ENCODE measurements at places on chromosomes 2 and 18. TPM values are rescaled to one million over a fixed set of nuclear protein-coding genes. Genes with fewer than 3 reads are reported as not detected.

DNA sequence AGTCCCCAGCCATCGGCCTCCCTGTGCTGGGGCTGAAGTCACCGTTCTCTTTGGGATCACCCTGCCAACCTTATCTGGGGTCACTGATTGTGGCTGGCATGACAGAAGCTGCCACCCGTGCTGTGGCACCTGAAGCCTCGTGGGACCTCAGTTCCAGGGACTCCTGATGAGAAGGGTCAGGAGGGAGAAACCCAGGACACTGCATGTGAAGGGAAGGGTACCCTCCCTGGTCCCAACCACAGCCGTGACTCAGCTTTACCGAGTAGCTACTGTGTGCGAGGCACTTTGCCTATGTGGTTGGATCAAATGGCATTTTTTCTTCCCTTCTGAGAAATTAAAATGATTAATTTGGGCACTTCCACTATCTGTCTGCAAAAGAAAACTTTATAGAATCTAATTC, 64.4 kb downstream of the SP110 start:
- no peak for DNase-seq

DNA sequence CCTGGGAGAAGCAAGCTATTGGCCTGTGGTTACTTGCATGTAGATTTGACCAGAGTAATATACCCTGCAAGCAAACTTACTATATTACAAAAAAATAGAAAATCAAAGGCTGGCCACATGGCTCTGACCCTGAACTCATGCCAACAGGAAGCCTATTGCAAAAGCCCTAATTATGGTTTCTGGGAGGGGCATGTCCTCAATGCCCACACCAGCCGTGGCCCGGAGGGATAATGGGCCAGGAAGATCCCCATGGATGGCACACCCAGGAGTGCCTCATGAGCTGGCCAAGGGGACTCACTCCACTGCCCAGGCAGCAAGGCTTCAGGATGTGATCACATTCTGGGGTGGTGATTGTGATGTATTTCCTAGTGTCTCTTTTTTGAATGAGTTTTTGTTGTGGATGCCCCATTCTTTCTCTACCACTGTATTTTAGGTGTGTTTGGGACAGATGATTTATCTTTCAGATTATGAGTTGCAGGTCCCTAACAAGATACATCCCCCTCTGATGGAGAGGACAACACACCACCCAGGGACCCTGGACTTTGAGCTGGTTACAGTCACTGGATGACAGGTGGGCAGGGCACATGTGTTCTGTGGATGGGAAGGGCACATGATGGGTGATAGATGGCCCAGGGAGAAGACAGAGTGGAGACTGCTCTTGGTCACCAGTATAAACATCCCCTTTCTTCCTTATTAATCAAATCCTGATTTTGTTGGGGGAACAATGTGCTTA, 18.7 kb upstream of the TFCP2L1 start:
- no peak for DNase-seq

DNA sequence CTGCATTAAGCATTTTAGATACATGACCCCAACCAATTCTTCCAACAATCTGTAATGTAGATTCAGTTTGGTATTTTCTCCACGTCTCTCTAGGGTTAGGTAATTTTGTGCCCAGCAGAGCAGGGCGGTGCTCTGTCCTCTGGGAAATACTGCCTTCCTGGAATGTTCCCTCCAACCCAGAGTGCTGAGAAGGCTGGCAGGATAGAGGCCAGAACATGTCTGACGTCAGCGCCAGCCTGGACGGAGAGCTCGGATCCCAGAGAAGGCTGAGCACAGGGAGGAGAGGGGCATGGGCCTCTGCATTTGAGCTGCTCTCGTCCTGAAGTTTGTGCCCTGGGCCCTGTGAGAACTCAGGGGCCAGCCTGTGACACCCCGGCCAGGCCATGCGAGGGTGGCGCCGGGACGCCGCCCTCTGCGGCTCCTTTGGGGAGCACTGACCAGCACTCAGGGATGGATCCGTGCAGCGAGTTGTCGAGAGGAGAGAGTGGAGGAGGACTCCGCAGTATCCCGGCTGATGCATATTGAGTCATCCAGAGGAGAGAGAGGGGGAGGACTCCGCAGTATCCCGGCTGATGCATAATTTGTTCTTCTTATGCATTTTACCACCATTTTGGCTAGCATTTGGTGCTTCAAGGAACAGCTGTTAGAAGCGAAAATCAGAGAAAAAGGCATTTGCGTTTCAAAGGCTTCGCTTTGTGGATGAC, 80.0 kb upstream of the PXDN start:
- DNase-seq, result no peak

- DNase-seq, result peak; percentile 31
Observed at GRCh38 chr2:118565786-118566540, 281.5 kb downstream of the EN1 start.

- DNase-seq, result no peak
Observed at GRCh38 chr2:185069107-185069506, 470.8 kb downstream of the ZNF804A start.

GRCh38 chr2:10884574-10884975, 27.2 kb upstream of the KCNF1 start:
- peak; percentile 3 for DNase-seq

DNA sequence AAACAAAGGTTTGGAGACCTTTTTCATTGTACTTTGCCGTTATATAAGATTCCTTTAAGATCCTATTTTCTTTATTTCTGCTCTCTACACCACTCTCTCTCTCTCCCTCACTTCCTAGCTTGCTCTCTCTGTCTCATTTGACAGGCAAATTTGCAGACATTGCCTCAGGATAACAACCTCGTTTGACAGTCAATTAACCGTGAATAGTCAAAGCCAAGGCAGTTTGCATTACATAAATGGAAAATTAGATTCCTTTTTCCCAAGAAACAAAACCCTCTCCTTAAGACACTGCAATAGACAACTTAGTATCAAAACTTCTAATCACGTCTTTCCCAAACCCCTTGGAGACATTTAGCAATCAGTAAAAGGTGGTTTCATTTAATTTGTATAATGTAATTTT, 7.4 kb downstream of the SKOR2 start:
- DNase-seq, result no peak

DNA sequence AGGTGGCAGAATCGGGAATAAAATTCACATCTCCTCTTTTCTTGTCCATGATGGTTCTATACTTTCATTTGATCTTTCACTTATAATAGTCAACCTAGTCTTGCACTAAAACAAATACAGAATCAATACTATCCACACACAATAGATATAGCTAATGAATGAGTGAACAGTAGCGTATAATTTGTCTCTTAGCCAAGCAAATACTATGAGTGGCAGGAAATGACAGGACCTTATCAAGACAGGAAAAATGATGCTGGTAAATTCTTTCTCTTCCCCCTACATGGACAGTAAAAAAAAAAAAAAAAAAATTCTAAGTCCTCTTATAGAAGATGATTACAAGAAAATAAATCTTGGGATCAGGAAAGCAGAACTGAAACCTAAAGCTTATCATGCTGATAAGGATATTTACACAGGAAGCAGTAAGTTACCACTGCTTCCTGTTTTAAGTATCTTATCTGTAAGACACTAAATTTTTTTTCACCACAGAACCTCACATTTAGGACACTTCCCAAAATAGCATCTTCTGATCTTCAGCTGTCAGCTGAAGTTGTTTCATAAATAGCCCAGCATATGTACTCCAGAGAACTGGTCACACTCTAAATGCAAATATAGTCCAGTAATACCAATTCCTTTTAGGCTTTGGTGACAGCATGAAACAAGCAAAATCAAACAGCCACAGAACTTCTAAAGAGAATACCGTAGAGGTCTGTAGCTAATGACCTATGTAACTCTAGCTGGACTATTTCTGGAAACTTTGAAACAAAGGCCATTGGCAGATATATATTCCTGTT, 27.0 kb downstream of the IRS1 start:
- DNase-seq, result peak; percentile 15

- DNase-seq, result no peak
Observed at GRCh38 chr2:241011751-241012510, 13.5 kb downstream of the SNED1 start.

- DNase-seq, result peak; percentile 4
Observed at GRCh38 chr2:151922845-151923666, 94.8 kb upstream of the ARL5A start.

DNA sequence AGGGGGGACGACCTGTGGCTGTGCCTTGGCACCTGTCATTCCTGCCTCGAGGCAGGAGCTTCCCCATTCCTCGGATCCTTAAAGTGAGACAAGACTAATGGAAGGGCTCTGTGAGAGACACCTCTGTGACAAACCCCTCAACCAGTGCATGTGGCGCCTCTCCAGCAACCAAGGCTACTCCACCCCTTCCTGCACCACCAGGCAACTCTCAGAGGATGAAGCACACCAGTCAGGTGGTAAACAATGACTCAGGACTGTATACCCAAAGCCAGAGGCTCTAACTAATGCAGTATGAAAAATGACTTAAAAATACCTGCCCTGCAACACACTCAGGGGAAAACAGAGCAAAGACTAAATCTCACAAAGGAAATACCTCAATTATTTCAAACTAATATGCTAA, 136.9 kb downstream of the UXS1 start:
- no peak for DNase-seq

GRCh38 chr2:72923833-72924352, 6.6 kb downstream of the EMX1 start:
- no peak for DNase-seq

DNA sequence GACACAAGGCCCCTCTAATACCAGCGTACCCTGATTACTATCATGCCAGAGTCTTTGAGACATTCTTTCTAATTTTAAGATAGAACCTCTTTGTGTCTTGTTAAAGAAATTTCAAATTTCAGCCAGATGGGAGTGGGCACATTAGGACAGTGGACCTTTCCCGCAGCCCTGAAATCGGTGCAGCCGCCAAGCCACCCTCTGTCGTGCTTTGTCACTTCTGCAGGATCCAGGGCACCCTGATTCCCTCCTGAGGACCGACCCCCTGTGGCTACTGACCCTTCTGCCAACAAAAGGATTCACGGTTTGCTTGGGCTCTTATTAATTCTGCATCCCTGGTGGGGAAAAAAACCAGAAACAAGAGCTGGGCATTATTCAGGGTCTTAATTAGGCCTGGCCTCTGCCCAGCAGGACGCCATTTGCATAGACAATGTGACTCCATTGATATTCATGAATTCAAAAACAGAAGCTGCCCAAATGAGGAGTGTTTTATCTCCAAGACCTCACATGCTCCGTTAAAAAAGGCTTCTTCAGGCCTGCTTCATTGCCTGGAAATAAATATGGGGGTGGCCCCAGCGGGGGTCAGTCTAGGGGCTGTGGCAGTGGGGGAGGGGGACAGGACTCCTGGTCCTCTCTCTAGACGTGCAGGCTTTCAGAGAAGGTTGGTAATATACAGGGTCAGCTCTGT, 116.9 kb downstream of the ALPK2 start:
- DNase-seq, result no peak

DNA sequence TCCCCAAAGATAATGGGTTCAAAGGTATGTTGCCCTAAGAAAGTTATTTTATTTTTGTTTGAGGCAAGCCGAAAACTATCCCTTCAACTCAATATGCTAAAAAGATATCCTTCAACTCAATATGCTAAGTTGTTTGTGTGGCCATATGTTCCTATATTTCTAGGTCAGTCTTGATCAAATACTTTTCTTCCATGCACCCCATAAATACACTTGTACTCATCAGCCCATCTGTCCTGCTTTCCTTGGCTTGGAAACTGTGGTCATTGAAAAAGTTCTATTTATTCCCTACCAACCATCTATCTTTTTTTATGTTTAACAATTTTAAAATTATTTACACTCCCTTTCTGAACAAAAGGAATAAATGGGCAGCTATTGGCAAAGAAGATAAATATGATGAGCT, 447.7 kb downstream of the NRXN1 start:
- no peak for DNase-seq

The CLHC1 gene
- 13.7 TPM for total RNA-seq

The HOXD8 gene
- total RNA-seq, result 17.0 TPM

The IL36A gene
- not detected for total RNA-seq

The MOCOS gene
- total RNA-seq, result 1.6 TPM

The KYNU gene
- total RNA-seq, result 3.2 TPM

The CCBE1 gene
- 9.3 TPM for total RNA-seq
